ENCODE measurements at places on chromosomes 3 and 15.

- DNase-seq, result no peak
Observed at GRCh38 chr3:97987306-97987705, 15.1 kb upstream of the RIOX2 start.

DNA sequence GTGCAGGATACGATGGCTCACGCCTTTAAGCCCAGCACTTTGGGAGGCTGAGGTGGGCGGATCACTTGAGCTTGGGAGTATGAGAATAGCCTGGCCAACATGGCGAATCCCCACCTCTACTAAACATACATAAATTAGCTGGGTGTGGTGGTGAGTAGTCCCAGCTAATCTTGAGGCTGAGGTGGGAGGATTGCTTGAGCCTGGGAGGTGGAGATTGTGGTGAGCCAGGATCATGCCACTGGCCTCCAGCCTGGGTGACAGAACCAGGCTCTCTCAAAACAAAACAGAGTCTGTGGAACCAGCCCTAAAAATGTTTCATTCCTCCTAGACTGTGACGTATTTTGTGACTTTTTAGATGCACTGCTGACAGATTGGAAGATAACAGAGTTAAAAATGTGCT lies 34.3 kb upstream of the RAD51 start:
- no peak for DNase-seq

DNA sequence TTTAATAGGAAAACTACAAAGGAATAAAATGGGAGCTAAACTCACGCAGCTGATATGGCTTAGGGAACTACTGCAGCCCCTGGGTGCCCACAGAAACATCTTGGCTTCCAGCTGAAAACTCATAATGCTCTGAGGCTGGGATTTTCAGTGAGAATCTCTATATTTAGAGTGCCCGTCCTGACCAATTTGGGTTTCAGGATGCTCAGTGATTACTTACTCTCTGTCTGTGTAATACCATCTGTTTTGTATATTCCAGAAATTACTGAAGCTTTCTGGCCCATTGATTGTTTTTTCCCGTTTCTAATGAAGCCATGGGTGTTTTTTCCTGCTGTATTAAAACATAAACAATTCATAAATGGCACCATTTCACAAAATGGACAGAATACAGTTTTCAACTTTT lies 50.6 kb upstream of the ZNF385D start:
- DNase-seq, result no peak

DNA sequence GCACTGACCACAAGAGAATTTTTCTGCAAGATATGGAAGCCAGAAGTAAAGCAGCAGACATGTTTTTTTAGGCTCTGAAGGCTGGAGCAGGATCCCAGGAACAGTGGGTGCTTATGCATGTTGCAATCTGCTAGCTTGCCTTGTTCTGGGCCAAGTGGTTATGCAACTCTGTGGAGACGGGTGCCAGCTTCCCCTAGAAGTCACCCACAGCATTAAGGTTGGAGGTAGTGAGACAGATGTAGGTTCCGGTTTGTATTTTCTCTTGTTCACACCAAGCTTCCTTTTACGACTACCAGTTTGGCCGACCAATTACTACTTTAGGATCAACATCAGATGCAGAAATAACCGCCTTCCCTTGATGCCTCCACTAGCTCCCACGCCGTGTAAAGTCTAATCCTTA lies 11.1 kb downstream of the DPH3 start:
- peak; percentile 52 for DNase-seq

GRCh38 chr3:196650740-196651311 lies 11.3 kb downstream of the NRROS start:
- peak; percentile 56 for DNase-seq

GRCh38 chr3:30319713-30320112 lies 286.7 kb upstream of the TGFBR2 start:
- peak; percentile 48 for DNase-seq

DNA sequence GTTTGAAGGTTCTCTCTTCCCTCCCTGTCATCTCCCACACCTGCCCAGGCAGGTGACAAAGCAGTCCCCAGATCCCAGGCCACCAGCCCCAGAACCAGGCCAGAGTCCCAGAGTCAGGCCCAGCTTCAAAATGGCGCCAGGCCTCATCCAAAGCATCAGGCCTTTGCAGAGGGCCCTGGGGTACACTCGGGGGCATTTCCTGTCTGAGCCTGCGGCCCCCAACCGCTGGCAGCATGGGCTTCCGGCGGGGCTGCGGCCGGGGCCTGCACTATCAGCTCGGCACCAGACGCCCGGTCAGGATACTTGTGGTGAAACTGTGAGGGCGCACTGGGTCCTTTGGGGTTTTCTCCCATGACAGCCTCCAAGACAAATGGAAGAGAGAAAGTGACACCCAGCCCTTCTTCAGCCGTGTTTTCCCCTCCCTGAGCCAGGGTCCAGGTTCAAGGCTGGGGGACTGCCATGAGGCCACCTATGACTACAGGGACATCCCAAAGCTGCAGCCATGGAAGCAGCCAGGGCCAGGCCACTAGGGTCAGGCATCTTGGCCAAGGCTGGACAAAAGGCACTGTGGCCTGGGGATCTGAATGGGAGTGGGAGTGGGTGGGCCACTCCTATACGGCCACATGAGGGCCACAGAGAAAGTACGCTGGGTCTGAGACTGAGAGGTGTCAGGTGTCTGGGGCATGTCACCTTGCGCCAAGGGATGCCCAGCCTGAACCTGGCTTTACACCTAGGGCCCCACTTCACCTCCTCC lies 33.9 kb downstream of the RPN1 start:
- no peak for DNase-seq

- no peak for DNase-seq
Observed at GRCh38 chr3:114861666-114862065, 285.4 kb downstream of the ZBTB20 start.

- no peak for DNase-seq
Observed at GRCh38 chr3:120284747-120285507, at the start of gene GPR156. TSS of gene GPR156 (minus strand) at chr3:120285222. CDS start at chr3:120244098, 41,124 bp downstream.

DNA sequence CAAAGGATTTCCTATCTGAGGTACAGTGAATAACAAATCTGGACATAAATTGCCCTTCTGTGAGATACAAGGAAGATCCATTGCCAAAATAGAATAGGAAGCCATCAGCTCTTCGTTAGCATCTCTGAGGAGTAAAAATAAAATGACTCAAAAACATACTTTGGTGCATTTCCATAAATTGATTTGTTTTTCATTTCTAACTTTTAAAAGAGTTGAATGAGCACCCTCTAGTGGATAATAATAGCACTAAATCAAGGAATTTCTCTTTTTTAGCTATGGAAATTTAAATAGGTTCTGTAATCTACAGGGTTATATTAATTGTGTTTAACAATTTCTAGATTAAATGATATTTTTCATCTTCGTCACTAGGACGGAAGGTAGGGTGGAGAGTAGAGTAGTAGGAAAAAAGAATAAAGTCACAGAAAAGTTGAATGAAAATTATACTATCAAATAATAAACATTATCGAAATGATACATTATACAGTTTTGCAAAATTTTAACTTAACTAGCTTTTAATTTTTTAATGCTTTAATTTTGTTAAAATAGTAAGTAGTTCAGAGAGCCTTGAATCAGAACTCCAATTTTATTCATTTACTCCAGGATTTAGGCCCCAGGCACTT lies 6.4 kb downstream of the NSUN3 start:
- no peak for DNase-seq

- no peak for DNase-seq
Observed at GRCh38 chr15:100256101-100256969, 85.4 kb downstream of the ADAMTS17 start.

DNA sequence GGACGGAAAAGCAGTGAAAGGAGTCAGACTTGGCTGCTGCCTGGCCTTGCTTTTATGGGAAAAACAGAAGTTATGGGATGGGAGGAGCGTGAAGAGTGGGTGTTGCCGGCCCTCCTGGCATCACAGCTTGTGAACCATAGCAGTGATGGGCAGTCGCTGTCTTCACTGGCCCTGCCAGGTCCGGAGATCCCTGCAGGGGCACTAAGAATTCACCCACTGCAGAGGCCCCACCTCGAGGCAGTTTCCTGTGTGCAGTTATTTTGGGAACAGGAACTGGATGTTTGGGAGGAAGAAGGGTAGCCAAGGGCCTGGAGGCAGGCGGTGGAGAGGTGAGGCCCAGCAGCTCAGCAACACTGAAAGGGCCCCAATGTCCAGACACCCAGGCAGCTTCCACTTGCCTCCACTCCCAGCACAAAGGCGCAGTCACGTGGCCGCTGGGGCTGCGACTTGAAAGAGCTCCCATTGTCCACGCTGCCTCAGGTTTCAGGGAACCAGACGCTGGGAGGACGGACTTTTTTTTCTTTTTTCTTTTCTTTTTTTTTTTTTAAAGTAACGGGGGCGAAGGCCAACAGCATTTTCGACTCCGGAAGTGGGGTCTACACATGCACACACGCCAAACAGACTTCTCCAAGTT lies 255.6 kb downstream of the ZNF621 start:
- DNase-seq, result no peak

- no peak for DNase-seq
Observed at GRCh38 chr3:52606373-52607085, 70.1 kb downstream of the UQCC5 start.

DNA sequence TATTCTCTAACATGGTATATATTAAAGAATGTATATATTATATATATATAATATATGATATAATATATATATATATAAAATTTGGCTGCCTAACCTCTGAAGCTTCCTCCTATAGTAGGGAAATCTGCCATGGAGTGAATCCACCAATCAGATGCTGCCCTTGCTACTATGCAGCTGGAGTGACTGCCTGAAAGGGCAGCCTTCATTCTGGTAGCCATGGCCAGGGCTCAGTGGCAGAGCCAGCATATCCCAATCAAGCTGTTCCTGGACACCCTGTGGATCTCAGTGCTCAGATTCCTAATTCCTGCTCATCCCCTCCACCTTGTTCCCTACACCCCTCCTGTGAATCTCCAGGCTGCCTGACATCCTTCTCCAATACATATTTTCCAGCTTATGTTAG lies 2.2 kb upstream of the SH3GL3 start:
- DNase-seq, result no peak

DNA sequence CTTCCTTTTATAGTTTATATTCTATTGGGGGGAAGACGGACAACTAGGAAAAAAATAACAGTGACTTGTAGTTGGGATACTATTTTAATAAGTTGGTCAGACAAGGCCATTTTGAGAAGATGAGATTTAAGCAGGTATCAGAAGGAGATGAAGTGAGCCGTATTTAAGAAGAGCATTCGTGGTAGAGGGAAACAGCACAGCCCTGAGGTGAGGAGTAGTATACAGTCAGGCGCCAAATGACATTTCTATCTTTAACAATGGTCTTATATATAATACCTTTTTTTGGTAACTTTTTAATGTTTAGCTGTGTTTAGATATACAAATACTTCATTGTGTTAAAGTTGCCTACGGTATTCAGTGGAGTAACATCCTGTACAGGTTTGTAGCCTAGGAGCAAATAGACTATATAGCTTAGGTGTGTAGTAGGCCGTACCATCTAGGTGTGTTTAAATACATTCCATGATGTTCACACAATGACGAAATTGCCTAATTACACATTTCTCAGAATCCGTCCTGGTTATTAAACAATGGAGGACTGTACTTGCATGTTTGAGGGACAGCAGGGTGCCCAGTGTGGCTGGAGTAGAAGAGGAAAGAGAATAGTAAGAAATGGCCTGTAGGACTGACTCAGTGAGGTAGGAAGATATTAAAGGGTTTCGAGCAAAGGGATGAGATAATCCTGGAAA lies 1.6 kb downstream of the NKTR start:
- no peak for DNase-seq

DNA sequence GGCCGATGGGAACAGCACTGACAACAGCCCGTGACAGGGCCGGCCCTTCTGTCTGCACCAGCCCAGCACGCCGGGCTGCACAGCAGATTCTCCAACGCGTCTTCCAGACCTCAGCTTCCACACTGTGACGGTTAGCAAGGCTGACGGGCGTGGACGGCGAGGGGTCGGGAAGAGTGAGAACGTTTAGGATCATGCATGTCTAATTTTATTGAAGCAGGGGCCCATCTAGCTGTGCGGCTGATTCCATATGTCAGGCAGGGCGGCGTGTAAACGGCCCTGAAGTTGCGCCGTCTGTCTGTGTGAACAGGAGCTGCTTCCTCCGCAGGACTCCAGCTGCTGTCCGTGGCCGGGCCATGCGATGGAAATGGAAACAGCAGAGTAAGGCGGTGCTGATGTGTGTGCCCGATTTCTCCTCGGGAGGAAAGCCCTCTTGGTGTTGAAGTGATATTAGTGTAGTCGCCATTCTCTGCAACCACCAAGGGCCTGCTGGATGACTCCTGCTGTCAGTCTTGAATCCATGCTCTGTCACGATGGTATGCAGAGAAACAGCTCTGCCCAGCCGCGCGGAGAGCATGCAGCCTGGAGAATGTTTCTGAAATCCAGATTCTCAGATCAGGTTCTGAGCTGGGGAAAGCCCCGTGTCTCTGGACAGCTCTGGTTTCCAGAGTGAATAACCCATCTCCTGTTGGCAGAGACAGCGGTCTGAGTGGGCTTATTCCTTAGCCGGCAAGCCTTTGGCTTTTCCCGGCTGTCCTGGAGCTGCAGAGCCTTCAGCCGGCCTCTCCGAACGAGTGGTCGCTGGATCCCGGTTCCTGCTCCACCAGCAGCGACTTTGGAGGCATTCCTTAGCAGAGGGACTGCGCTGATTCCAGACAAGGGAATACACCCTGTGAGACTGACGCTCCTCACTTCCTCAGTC lies 158.1 kb upstream of the UBE3A start:
- DNase-seq, result no peak

GRCh38 chr15:63089260-63090043 lies 32.2 kb upstream of the LACTB start:
- DNase-seq, result no peak

DNA sequence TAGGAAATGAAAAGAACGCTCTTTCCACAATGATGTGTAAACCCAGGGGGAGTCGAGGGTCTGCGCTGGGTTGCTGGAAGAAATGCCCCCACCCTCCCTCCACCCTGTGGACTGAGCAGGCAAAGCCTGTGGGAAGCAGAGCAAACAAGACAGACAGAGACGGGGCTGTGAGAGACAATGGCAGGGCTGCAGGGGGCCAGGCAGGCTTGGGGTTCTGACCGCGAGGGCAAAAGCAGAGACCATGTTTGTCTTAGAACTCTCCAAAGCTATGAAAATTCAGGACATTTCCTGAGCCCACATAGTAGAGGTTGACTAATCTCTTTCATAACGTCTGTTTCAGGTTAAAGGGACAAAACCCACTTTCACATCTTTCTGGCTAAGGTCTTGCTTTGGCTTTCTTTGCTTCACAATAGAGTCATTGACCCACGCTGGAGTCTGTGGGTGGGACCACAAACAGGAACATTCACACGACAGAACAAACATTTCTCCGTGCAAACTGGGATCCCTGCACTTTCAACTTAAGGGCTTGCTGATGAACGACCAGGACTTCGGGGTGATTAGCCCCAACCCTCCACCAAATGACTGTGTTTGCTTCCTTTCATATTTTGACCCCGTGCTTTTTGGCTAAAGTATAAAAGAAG lies 156.0 kb upstream of the TPM1 start:
- no peak for DNase-seq

DNA sequence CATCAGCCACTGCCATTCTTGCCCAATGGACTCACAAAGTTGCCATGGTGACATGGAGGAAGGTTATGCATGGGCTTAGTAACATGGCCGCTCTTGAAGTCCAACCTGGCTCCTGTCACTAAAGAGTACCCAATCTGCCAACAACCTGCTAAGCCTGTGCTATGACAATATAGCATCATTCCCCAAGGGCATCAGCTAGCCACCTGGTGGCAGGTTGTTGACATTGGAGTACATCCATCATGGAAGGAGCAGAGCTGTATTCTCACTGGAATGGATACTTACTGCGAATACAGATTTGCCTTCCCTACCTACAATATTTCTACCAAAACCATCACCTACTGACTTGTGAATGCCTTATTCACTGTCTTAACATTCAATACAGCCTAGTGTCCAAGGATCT lies 138.9 kb upstream of the RORA start:
- no peak for DNase-seq

Measured in CD4-positive, alpha-beta T cell treated with Interleukin-15 for 1 hour (primary cell).